Naive thymus-derived CD8-positive, alpha-beta T cell (primary cell): ENCODE measurements at places on chromosomes 2 and 18. TPM values are rescaled to one million over a fixed set of nuclear protein-coding genes. Genes with fewer than 3 reads are reported as not detected.

The CYP26B1 gene
- not detected for total RNA-seq

The RANBP2 gene
- total RNA-seq = 86.1 TPM

The UGT1A8 gene
- total RNA-seq = not detected

The MLPH gene
- total RNA-seq = not detected

The UGT1A1 gene
- not detected for total RNA-seq

The PAX8 gene
- total RNA-seq = 0.82 TPM

The LYG1 gene
- total RNA-seq = 4.5 TPM

DNA sequence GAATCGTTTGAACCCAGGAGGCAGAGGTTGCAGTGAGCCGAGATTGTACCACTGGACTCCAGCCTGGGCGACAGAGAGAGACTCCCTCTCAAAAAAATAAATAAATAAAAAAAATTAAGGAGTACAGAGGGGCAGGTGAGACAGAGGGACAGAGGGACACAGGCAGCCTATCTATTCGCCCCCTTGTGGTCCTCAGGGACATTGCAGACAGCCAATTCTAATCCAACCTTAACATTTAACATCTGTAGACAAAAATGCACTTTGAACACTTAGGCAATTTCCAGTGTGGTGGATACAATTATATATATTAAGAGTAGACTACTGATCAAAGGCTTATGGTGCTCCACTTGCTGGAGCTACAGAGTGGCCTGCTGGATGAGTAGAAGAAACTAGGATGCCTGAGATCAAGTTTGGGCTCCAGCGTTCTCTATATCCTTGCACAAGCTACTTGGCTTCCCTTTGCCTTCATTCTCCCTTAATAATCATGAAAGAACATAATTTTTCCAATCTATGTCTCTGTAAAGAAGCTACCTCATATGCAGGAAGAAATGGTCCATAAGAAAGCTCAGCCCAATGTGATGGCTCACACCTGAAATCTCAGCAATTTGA, 8.2 kb upstream of the SMARCAL1 start:
- peak; percentile 60 for DNase-seq

- DNase-seq = no peak
These were observed 87.3 kb upstream of the SPHKAP start for GRCh38 chr2:228268756-228269155.

DNA sequence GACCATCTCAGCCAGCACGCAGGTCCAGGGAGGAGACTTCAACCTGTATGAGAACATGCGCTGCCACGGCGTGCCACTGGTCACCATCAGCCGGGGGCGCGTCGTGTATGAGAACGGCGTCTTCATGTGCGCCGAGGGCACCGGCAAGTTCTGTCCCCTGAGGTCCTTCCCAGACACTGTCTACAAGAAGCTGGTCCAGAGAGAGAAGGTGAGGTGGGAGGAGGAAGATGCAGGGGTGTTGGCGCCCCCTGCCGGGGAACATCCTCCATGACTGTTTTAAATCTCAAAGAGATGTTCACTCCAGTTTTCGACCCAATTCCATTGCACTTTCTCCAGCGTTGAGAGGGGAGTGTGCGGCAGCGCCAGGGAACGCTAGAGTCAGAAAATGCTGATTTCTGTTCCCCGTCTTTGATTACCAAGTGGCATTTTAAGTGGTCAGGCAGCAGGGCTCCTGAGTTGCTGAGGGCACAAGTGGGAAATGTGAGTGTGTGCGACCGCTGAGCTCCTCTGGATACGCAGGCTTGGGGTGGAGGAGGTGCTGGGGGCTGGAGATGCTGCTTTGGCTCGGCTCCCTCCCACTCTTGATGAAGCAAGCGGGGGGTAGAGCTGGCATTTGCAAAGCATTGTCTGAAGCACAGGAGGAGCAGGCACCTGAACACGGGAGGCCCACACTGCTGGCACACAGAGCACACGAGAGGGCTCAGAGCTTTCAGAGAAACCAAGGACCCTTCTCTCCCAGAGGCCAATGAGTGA, 27.7 kb upstream of the MAPRE3 start:
- peak; percentile 43 for DNase-seq

DNA sequence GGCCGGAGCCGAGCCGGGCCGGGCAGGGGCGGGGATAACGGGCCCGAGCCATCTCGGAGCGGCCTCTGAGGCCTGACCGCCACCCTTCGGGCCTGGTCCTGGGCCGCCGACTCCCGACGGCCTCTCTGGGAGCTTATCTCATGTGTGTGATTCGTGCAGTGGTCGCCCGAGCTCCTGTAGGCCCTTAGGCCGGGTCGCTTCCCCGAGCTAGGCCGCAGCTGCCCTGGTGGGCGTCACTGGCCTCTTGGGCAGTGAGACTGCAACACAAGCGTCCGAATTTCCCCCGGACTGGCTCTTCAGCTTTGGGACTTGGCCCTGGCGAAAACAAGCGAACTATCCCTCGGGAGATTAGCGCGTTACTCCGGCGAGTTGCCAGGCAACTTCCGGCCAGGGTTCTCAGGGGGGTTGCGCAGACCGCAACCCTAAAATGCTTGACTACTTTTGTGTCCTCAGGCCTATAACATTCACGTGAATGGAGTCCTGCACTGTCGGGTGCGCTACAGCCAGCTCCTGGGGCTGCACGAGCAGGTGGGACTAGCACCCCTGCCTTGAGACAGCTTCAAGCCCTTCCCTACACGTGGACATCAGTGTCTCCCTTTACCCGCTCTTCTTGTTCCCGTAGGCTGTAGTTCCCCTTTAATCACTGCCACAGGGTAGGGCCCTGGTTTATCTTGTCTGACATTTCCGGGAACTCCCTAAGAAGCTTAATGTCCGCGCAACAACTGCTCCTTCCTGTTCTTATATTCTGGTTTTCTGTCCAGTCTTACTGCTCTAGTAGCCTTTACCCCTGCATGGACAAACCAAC, 602 bp downstream of the SNX17 start:
- no peak for DNase-seq

GRCh38 chr2:75221862-75222261, 22.5 kb upstream of the TACR1 start:
- DNase-seq = no peak

DNA sequence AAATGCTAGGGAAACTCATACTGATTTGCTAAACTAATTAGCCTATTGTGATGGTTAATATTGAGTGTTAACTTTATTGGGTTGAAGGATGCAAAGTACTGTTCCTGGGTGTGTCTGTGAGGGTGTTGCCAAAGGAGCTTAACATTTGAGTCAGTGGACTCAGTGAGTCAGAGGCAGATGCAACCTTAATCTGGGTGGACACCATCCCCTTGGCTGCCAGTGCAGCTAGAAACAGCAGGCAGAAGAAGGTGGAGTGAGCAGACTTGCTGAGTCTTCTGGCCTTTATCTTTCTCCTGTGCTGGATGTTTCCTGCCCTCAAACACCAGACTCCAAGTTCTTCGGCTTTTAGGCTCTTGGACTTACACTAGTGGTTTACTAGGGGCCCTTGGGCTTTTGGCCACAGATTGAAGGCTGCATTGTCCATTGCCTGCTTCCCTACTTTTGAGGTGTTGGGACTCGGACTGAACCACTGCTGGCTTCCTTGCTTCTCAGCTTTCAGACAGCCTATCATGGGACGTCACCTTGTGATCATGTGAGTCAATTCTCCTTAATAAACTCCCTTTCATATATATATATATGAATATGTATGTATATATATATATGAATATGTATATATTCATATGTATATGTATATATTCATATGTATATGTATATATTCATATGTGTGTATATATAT, 69.7 kb downstream of the RPRM start:
- DNase-seq = no peak

- no peak for DNase-seq
These were observed 1.7 kb upstream of the SRBD1 start for GRCh38 chr2:45612731-45613130.

GRCh38 chr2:237791977-237792727, 6.4 kb upstream of the RBM44 start:
- DNase-seq = no peak

DNA sequence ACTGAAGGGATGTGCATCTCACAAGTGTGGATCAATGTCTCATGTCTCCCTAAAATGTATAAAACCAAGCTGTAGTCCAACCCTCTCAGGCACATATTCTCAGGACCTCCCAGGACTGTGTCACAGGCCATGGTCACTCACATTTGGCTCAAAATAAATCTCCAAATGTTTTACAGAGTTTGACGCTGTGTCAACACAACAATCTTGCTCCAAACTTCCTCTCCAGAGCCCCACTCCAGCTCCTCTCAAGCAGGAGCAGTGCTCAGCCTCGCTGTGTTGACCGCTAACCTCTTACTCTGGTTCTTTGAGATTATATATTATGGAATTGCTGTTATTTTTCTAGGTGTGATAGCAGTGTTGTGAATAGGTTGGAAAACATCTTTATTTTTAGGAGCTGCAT, 56.2 kb downstream of the CYP27C1 start:
- no peak for DNase-seq

- DNase-seq = no peak
These were observed 99.4 kb upstream of the SCN7A start for GRCh38 chr2:166593403-166593802.

DNA sequence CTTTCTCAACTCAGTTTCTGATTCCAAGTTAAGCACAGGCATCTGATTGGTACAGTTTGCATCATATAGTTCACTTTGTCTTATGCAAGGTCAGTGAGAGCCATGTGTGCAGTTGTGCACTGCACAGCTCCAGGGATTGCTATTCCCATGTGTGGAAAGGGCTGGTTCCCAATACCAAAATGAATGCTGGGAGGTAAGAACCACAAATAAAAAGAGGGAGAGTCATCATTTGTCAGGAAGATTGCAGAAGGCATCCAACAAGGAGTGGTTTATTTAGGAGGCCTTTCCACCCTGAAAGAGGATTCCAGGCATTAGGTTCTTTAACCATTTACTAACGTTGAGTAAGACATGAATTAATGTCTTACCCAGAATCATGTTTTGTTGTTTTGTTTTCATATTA, 141.2 kb upstream of the ST6GAL2 start:
- no peak for DNase-seq

GRCh38 chr2:102686479-102687439, 67.4 kb downstream of the SLC9A2 start:
- no peak for DNase-seq

DNA sequence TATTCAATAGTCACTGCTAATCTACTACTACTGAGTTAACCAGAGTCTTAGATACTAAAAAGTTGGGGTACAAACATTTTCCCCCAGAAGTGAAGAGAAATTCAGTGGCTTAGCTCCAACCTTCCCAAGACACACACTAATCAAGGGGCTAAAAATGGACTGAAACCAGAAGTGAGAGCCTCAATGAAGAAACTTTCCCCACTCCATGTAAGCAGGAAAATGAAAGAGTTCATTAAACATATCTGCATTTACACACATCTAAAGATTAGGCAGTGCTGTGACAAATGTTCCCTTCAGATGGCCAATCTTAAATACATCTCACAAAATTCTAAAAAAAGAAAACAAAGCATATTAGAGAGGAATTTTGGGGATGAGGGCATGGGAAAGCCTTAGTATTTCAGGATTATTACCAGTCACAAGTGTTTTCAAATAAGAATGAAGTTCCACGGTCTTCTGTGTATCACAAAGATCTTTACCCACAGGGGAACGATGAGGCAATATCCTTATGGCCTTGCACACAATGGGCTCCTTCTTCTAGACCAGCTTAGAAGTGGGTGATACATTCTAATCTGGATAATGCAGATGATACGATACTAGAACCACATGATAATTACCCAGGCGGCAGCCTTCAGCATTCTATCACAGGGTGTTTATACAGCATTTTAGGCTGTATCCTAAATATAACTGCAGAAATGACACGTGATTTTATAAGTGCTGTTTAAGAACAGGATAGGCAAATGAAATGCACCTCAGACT, 17.1 kb downstream of the ANKRD44 start:
- DNase-seq = no peak

DNA sequence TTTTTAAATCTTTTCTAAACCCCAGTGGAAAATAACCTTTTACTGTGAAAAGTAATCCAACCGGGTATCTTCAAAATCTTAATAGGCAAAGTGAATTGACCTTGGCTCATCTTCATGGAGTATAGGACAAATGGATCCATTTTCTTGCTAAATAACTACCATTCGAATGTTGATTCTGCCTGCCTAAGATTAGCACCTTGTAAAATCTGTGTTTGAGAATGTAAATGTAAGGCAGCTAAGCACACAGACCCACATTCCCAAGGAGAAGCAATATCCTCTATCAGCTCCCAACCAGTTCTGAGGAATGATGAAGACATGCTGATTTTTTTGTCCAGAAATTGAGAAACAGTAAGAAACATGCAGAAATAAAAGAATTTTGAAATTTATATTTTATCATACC, 509.8 kb upstream of the SMIM21 start:
- DNase-seq = no peak

GRCh38 chr2:21461754-21462240, 338.0 kb downstream of the TDRD15 start:
- DNase-seq = no peak

DNA sequence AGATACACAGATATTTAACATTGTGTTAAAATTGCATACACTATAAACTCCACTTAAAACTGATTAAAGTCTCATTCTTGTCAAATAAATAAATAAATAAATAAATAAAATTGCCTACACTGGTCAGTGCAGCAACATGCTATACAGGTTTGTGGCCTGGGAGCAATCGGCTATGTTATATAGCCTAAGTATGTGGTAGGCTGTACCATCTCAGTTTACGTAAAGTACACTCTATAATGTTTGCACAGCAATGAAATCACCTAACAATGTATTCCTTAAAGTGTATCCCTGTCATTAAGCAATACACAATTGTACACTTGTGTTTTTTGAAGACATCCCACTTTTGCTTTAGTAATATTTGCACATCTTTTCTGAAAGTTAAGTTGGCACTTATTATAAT, 337.7 kb upstream of the SETBP1 start:
- no peak for DNase-seq

DNA sequence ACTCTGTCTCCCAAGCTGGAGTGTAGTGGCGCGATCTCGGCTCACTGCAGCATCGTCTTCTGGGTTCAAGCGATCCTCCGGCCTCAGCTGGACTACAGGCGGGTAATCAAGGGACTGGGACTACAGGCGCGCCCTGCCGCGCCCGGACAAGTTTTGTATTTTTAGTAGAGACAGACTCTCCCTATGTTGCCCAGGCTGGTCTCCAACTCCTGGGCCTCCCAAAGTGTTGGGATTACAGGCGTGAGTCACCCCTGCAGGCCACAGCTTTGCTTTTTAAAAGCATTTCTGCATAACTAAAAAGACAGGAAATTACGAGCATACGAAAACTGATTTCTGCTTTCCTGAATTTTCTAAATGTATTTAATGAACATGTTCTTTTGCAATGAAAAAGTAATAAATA, 916 bp upstream of the OSBPL1A start:
- DNase-seq = no peak

- no peak for DNase-seq
These were observed 115.0 kb downstream of the CELF4 start for GRCh38 chr18:37450434-37451132.

DNA sequence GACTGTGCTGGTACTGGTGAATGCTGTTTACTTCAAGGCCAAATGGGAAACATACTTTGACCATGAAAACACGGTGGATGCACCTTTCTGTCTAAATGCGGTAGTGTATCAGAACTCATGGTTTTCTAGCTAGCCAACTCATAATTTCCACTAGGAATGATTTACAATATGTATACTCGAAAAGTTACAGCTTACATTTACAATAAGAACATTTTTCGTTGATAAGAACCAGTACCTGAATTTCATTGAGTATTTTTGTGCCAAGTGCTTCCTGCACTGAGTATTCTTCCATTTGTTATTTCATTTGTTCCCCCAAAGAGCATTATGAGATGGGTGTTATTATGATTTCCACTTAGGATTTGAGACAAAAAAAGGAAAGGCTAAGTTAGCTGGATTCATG, 21.9 kb downstream of the SERPINB12 start:
- DNase-seq = no peak

- DNase-seq = no peak
These were observed 1.9 kb downstream of the PIEZO2 start for GRCh38 chr18:11147371-11147951.
